ENCODE measurements at places on chromosomes 5 and 9. TPM values are rescaled to one million over a fixed set of nuclear protein-coding genes. Genes with fewer than 3 reads are reported as not detected.

SH2D3C gene
- 0.23 TPM for total RNA-seq

DNA sequence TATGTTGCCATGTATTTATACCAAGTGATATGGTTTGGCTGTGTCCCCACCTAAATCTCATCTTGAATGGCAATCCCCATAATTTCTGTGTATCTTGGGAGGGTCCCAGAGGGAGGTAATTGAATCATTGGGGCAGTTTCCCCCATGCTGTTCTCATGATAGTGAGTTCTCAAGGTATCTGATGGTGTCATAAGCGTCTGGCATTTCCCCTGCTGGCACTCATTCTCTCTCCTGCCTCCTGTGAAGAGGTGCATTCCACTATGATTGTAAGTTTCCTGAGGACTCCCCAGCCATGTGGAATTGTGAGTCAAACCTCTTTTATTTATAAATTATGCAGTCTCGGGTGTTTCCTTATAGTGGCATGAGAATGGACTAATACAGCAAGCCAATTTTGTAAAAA, 140.8 kb upstream of the ADAMTSL1 start:
- no peak for DNase-seq

GRCh38 chr5:134590992-134591659, 41.5 kb downstream of the SAR1B start:
- DNase-seq: no peak

DNA sequence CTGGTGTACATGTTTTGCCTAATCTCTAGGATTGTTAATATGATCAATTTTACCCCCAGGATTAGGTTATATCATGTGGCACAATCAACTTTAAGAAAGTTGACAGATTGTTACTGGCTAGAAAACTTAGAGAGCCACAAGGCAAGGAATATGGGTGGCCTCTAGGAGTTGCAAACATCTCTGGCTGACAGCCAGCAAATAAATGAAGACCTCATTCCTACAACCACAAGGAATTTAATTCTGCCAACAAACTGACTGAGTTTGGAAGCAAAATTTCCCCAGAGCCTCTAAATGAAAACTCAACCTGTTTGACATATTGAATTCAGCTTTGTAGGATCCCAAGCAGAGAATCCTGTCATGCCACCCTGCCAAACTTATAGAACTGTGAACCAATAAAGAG, 196.4 kb upstream of the PTGER4 start:
- peak; percentile 37 for DNase-seq

DNA sequence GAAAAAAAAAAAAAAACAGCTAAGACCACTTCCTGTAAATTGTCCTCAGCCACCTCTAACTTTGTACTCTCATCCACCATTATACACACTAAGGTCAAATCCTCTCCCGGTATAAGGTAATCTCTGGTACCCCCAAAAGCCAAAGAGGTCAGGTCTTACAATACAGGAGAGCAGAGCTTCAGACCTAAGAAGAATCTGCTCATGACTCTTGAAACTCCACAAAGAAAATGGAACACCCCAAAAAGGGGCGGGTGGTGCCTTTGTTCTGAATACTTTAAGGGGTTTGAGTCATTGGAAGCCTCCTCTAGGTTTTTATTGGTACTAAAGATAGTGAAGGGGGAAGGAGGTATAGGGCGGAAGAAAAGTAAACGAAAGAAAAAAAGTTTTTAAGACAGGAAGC, 69.8 kb downstream of the COL15A1 start:
- no peak for DNase-seq

DNA sequence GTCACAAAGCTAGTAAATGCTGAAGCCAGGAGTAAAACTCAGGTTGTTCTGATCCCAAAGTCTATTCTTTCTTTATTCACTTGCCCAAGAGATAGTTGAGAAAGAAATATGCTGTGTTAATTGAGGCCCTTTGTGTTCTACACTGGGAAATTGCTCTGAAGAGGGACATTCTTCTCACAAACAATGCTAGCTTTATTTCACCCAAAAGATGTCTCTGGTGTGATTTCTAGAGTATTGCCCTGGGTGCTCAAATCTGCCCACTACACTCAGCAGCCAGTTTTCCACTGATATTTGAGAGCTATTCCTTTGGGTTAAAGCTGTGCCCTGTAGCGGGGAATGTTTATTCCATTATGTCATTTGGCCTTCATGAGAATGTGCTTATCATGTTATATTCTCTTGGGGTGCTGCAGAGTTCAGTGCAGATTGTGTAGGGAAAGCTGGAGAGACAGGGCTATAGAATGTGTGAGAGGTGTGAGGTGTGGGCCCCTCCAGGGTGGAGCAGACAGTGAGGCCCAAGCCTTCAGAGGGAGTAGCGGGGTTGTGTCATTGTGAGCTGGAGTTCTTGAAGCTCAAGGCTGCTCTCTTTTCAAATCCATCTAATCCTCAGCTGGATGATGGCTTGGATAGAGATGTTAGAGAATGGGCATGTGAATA, 21.0 kb upstream of the C5orf63 start:
- DNase-seq: no peak

ACSL6 gene
- 0.46 TPM for total RNA-seq

RBM22 gene
- total RNA-seq: 28.0 TPM

IFNA7 gene
- total RNA-seq: not detected

DNM1 gene
- total RNA-seq: 20.0 TPM

PRSS3 gene
- not detected for total RNA-seq

KIAA0825 gene
- 2.3 TPM for total RNA-seq

DNA sequence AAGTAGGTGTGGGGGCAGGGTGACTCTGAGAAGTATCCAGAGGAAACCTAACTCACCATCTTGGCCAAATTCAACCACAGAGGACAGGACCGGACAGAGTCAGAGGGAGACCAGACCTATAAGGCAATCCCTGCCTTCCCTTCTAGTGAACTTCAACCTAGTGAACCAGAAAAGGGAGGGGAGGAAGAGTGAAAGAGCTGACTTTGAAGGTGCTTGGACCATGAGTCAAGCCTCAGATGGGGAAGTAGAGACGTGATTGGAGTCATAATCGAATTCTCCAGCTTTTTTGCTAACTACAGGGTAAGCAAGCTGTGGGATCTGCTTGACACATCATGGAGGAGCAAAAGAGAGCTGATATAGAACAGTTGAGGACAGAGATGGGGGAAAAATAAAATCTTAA, 18.8 kb upstream of the KIF2A start:
- DNase-seq: no peak

ABO gene
- total RNA-seq: not detected

PKD2L2 gene
- total RNA-seq: not detected

DNA sequence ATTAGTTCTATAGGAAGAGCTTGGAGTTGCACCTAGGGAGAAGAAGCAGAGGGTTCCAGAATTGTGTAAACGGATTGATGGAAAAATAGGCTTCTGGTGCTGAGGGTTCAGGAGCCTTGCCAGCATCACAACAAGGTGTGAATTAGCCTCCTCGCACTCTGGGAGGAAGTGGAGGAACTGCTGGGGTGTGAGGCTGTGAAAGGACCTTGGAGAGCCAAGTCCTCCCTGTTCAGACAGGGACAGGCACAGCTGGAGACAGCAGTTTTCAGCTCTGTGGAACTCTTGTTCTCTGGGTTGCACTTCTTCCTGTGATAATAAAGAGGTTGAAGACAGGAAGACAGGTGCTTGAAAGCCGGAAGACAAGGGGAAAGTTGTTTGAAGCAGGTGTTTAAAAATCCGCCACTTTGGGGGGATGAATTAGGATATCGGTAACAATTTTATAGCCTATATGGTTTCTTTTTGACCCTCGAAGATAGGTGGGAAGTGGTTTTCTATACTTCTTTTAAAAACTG, 22.6 kb downstream of the DAPK1 start:
- no peak for DNase-seq

OR1J2 gene
- not detected for total RNA-seq

DNA sequence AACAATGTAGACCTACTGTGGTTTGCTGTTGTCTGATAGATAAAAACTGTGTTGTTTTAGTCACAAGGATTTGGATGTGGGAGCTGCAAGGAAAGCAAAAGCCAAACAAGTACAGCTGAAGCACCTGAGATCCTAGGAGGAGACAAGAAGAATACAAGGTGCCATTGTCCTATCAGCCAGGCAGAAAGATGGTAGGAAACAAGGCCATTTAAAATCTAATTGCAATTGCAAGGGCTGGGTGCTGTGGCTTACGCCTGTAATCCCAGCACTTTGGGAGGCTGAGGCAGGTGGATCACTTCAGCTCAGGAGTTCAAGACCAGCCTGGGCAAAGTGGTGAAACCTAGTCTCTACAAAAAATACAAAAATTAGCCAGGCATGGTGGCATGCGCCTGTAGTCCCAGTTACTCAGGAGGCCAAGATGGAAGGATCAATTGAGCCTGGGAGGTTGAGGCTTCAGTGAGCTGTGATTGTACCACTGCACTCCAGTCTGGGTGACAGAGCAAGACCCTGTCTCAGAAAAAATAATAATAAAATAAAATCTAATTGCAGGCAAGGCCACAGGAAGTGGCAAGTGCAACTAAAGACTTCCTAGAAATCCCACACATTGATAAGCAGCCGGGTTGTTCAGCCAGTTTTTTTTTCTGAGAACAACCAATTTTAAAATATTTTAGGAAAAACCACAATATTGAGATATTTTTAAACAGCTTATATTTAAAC, 22.6 kb downstream of the DOCK8 start:
- no peak for DNase-seq

SH3PXD2B gene
- total RNA-seq: 9.4 TPM

SPINK6 gene
- total RNA-seq: not detected

- DNase-seq: no peak
These were observed 197.3 kb upstream of the CLINT1 start for GRCh38 chr5:158056130-158056825.

DNA sequence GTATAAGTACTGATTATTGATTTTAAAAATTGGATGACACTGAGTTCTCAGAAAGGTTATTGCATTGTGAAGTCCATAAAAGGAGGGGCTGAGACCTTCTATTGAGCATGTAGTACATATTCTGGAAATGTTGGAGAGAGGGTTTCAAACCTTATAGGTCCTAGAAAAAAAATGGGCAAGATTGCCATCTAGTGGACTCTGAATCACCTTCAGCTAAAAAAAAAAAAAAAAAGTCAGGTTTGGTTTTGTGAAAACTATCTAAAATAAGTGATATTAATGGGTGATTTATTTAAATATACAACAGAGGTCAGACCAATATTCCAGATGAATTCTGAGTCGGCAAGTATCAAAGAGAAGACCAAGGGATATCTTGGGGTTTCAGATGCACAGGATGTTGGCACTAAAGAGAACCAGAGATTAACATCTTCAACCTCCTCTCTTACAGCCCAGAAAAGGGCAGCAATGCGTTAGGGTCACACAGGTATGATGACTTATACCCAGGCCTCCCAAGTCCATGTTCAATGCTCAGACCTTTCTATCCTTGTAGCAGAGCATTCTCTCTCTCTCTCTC, 109.8 kb upstream of the NMUR2 start:
- DNase-seq: no peak

DNA sequence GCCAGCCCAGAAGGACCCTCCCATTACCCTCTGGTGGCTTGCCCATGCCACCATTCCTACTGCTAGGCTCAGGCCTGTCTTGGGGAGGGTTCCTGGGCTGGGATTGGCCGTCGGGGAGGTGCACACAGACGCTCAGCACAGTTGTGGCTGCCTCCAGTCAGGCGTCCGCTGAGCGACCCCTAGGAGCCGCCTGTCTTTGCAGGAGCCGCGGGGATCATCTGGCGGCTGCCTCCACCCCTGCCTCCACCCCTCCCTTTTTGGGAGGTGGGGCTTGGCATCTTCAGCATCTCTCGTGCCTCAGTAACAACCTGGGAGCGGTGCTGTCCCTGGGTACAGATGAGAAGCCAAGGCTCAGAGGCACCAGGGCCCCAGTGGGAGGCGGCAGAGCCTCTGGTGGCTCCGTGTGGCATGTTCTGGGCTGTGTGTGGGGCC, 39.6 kb downstream of the RXRA start:
- peak; percentile 88 for DNase-seq

DNA sequence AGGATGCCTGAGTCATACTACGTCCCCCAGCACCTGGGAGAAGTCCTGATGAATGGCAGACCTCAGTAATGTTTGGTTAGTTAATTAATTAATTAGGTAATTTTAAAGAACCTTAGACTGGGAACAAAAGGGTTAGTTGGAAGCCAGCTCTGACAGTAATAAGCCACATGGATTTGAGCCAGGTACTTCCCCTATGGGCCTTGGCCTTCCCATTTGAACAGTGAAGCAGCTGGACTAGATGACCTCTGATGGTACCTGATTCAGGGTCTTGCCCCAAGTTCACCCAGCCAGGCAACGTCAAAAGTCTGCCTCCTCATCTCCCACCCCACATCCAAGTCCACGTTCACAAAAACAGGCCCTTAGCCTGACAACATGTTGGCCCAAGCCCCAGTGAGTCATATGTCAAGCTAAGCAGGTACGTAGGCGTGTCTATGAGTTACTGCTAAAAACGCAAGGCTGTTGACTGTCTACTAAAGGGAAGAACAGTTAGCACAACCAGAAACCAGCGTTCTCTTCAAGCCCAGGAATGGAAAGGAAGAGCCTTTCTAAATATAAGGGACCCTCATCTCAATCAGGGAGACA, 303.2 kb downstream of the ACTL7B start:
- DNase-seq: peak; percentile 24

GRCh38 chr9:123589361-123590239, 233.6 kb downstream of the CRB2 start:
- no peak for DNase-seq

DNA sequence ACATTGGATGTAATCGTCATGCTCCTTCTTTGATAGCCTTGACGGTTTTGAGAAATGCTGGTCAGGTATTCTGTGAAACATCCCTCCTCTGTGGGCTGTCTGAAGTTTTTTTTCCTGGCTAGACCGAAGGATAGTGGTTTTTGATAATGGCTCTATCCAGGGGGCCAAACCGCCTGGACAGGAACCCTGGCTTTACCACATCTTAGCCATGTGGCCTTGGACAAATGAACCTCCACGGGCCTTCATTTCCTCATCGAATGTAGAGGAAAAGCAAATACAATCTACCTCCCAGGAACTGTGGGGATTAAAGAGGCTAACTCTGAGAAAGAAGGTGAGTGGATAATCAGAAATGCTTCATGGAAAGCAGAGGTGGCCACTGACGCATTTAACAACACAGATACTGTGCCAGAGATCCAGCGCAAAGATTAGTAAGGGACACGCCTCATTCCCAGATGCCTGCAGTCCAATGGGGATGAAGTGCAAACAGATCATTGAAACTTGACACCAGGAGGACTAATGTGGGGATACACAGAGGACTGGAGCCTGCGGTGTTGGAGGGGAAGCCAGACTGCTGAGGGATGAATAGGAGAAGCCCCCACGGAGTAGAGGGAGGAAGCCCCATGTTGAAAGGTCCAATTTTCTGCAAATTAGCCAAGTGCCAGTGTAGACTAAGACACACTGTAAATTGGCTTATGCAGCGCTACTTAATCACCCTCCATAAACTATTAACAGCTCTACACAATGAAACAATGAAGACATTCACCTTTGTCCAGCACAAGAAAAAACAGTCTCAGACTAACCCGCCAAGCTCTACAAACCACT, 41.6 kb downstream of the MYO10 start:
- peak; percentile 95 for DNase-seq

DNA sequence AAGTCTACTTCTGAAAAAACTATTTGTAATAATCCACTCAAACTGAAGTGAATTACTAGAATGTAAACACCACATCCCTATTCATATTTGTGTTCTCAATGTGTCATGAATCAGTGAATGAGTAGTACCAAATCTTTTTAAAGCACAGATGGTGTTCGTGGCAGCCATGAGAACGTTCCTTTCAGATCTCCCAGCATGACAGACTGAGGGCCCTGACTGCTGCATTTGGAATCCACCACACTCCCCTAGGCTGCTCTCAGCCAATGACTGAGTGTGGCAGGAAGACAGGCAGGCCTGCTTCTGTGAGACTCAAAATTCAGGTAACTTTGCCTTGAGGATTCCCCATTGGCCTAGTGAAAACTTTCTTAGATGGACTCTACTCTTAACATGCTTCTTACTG, 10.9 kb upstream of the JMY start:
- no peak for DNase-seq

CPEB4 gene
- 5.6 TPM for total RNA-seq

FASTKD3 gene
- 34.4 TPM for total RNA-seq

Measured in H4 (cell line).